Naive thymus-derived CD4-positive, alpha-beta T cell (primary cell): ENCODE measurements at places on chromosomes 7 and 10.

GRCh38 chr7:73976761-73977618 is 51.0 kb upstream of the ELN start:
- no peak for DNase-seq
- no peak overlapping the region for H3K27ac ChIP-seq
- H3K4me3 ChIP-seq = no peak overlapping the region
- H3K4me1 ChIP-seq = no peaks in the 10 kb centered on the region
- no peaks in the 10 kb centered on the region for H3K27me3 ChIP-seq

DNA sequence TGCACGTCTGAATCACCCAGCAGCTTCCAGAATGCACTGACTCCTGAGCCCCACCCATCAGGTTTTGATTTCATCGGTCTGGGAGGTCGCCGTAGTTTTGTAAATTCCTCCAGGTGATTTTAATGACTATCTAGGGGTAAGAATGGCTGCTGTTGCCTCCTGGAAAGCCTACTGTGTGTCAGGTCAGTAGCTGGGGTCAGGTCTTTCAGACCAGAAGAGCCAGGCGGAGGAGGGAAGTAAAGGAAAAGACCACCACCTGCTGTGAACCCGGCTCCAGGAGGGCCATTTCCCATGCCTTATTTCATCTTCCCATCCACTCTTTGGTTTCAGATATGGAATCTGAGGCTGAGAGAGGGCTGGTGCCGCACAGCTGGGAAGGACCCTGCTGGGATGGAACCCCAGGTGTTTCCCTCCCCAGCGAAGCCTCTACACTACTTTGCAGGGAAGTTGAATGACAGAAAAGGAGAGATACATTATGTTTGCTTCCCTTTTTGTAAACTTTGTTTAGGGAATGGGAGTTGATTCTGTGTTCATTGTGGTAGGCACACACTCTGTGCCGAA is 19.8 kb downstream of the ADAMTS14 start:
- no peaks in the 10 kb centered on the region for H3K27me3 ChIP-seq
- H3K4me3 ChIP-seq = no peak overlapping the region
- H3K27ac ChIP-seq = no peak overlapping the region
- DNase-seq = no peak

- no peaks in the 10 kb centered on the region for H3K27me3 ChIP-seq
- no peaks in the 10 kb centered on the region for H3K4me1 ChIP-seq
- H3K4me3 ChIP-seq = no peak overlapping the region
- H3K27ac ChIP-seq = no peak overlapping the region
- H3K36me3 ChIP-seq = no peaks in the 10 kb centered on the region
Observed at GRCh38 chr7:112042631-112043030, 163.6 kb downstream of the DOCK4 start.

- no peak for DNase-seq
- H3K27ac ChIP-seq = no peak overlapping the region
- no peak overlapping the region for H3K4me3 ChIP-seq
- no peaks in the 10 kb centered on the region for H3K36me3 ChIP-seq
- H3K27me3 ChIP-seq = no peaks in the 10 kb centered on the region
Observed at GRCh38 chr10:16014469-16014868, 154.2 kb upstream of the MINDY3 start.

DNA sequence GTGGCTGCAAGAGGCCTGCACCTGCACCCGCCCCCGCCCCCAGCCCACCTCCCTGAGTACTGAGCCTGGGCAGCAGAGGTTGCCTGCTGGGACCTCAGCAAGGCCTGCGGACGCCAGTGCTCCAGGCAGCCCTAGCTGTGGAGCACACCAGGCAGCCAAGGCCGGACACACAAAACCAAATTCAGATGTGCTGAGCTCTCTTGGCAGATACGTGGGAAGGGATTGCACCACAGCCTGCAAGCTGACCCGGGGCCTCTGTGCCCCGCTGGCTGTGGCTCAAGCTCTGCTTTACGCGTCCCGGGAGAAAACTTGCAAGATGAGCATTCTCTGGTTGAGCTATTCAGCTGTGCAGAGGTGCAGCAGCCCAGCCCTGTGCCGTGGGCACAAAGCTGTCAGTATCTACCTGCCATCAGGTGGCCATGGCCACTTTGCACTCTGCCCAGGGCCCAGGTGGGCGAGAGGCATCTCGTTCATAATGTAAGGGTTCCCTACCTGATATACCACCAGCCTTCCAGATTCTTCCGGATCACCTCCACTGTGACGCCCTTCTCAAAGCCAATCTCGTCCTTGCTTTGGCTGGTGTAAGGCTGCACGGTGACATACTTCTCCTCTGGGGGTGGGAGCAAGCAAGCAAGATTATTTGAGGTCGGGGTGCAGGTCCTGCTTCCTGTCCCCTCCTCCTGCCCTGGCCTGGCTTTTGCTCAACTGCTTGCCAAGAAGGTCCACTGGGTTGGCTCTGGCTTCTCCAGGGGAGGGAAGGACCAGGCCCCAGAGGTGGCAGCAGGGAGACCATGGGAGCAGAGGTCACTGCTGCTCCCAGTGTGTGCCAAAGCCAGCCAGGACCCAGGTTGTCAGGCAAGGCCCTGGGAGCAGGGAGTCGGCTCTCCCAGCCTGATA is 123.4 kb downstream of the NEURL1 start:
- no peak for DNase-seq
- no peak overlapping the region for H3K4me3 ChIP-seq
- no peak overlapping the region for H3K27ac ChIP-seq
- H3K4me1 ChIP-seq = no peaks in the 10 kb centered on the region
- H3K36me3 ChIP-seq = no peaks in the 10 kb centered on the region

DNA sequence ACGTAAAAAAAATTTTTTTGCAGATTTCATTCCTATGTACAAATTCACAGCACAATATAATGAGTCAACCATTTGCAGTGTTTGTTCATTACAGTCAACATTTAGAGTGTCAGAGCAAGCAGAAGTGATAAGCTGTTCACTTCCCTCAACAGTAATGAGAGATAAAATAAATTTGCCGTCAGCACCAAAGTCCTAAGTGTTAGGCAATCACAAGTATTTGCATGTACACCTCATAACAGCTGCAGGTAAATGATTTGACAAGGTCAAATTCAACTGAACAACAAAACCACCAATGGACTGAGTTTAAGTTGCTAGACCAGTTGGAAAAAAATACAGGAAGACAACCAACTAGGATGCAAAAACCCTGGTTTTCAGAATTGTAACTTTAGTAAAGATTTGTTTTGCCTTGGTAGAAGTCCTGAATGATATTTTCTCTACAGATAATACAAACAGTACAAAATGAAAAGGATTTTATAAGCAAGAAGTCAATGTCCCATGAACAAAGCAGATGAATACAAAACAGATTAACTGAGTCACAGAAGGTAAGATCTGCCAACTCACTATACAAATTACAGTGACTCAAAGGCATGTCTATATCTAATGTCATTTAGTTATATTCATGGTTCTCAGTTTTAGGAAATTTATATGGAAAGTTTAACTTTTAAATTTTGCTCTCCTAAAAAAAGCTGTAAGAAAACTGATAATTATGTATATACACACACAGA is 10.4 kb downstream of the RAPGEF5 start:
- DNase-seq = no peak
- no peak overlapping the region for H3K4me3 ChIP-seq
- H3K27me3 ChIP-seq = no peaks in the 10 kb centered on the region
- H3K27ac ChIP-seq = no peak overlapping the region
- H3K4me1 ChIP-seq = no peaks in the 10 kb centered on the region

GRCh38 chr7:138843632-138844580 is 45.9 kb upstream of the ATP6V0A4 start:
- DNase-seq = no peak
- no peak overlapping the region for H3K27ac ChIP-seq
- no peaks in the 10 kb centered on the region for H3K27me3 ChIP-seq
- no peak overlapping the region for H3K4me3 ChIP-seq
- no peaks in the 10 kb centered on the region for H3K4me1 ChIP-seq
- H3K36me3 ChIP-seq = no peaks in the 10 kb centered on the region

DNA sequence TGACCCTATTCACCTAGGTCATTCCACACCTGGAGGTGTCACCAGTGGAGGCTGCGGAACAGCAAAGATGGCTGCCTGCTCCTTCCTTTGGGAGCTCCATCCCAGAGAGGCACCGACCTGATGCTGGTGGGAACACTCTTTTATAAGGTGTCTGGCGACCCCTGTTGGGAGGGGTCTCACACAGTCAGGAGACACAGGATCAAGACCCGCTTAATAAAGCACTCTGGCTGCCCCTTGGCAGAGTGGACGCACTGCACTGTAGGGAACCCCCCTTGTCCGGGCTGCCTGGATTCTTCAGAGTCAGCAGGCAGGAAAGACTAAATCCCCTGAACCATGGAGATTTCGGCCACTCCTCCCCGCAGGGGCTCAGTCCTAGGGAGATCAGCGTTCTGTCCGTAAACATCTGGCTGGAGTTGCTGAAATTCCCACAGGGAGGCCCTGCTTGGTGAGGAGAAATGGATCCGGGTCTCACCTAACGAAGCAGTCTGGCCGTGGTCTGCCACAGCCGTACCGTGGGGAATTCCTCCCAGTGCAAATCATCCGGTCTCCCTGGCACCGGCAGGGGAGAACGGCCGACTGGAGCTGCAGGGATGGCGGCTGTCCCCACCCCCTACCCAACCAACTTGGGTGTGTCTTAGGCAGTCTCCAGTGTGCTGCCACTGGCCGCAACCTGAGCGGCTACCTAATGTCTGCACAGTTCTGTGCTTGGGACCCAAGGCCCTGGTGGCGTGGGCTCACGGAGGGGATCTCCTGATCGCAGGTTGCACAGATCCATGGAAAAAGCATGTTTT is 66.1 kb downstream of the LSMEM1 start:
- H3K27ac ChIP-seq = no peak overlapping the region
- no peaks in the 10 kb centered on the region for H3K27me3 ChIP-seq
- no peak for DNase-seq
- H3K36me3 ChIP-seq = no peaks in the 10 kb centered on the region
- H3K4me3 ChIP-seq = no peak overlapping the region

DNA sequence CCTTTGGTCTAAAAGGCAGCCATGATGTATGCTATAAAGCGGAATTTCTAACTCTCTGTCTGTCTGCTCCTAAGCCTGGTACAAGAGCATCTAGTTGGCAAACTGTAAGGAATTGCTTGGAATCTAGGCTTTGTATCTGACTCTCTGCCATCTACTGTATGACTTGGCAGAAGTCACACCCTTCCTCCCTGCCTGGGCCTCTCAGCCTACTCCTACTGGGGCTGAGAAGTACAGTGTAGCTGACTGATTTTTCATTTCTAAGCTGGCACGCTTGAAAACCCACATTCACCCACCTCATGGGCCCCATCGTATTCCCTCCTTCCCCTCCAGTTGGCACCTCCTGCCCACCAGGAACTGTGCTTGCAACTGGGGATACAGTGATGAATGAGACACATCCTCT is 435.2 kb downstream of the PLXNA4 start:
- no peaks in the 10 kb centered on the region for H3K4me1 ChIP-seq
- no peak overlapping the region for H3K4me3 ChIP-seq
- H3K27me3 ChIP-seq = no peaks in the 10 kb centered on the region
- H3K36me3 ChIP-seq = no peaks in the 10 kb centered on the region

- no peaks in the 10 kb centered on the region for H3K36me3 ChIP-seq
- no peak overlapping the region for H3K27ac ChIP-seq
- H3K27me3 ChIP-seq = no peaks in the 10 kb centered on the region
- H3K4me1 ChIP-seq = no peaks in the 10 kb centered on the region
Observed at GRCh38 chr7:113015034-113015645, 71.5 kb downstream of the GPR85 start.

DNA sequence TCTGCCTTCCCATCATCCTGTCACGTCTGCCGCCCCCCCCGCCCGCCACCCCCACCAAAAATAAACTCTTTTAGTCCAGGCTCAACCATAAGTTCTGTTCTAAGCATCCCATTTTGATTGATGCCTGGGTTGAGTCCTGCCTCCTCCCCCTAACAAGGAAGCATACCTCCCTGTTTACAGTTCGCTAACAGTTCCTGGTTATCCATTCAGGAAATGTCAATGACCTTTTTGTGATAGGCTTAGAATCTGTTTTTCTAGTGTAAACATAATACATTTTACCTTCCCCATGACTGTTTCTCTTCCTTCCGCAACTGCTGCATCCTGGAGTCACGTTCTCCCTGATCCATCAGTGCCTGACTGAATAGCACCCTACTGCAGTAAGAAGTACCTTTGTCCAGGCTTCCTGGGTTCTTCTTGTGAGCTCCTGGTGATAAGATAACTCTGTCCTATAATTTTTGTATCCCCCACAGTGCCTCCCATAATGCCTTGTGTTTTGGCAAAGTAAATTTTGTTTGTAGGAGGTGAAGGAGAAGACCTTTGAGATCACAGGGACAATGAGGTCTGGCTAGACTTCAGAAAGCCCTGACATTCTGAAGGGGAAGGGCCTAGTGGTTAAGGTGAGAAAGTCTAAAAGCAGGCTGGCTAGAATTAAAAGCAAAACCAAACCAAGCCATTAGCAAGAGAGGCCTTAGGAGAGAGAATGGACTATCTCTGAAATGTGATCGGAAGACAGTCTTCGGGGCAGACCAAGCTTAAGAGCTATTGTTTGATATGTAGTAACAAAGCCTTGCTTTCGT is 7.3 kb downstream of the AGFG2 start:
- H3K36me3 ChIP-seq = peaks cover 8% of the 10 kb centered on the region
- DNase-seq = no peak
- peak overlapping the region; percentile 7 for H3K4me3 ChIP-seq
- peak overlapping the region; percentile 56 for H3K27ac ChIP-seq
- peaks cover 63% of the 10 kb centered on the region for H3K4me1 ChIP-seq
- H3K27me3 ChIP-seq = no peaks in the 10 kb centered on the region

- H3K4me3 ChIP-seq = no peak overlapping the region
- peak overlapping the region; percentile 38 for H3K27ac ChIP-seq
- DNase-seq = no peak
- H3K4me1 ChIP-seq = peaks cover 19% of the 10 kb centered on the region
- no peaks in the 10 kb centered on the region for H3K27me3 ChIP-seq
Observed at GRCh38 chr7:134643131-134643530, 3.5 kb upstream of the BPGM start.

DNA sequence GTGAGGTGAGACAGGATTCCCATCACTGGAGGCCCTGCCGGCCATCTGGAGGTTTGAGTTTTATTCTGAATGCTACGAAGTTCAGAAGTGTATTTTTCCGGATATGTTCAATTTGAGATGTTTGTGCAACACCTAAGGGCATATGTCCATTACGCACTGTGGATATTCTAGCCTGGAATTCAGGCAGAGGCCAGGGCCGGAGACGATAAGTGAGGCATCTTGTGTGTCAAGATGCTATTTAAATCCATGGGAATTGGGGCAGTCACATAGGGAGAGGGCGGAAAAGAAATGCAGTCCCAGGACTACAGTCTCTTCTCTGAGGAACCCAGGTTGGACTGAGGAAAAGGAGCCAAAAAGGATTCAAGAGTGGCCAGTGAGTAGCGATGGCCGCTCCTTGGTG is 1.9 kb upstream of the SUV39H2 start:
- H3K27ac ChIP-seq = no peak overlapping the region
- H3K4me3 ChIP-seq = no peak overlapping the region
- H3K36me3 ChIP-seq = no peaks in the 10 kb centered on the region
- no peak for DNase-seq
- no peaks in the 10 kb centered on the region for H3K27me3 ChIP-seq
- peaks cover 4% of the 10 kb centered on the region for H3K4me1 ChIP-seq

DNA sequence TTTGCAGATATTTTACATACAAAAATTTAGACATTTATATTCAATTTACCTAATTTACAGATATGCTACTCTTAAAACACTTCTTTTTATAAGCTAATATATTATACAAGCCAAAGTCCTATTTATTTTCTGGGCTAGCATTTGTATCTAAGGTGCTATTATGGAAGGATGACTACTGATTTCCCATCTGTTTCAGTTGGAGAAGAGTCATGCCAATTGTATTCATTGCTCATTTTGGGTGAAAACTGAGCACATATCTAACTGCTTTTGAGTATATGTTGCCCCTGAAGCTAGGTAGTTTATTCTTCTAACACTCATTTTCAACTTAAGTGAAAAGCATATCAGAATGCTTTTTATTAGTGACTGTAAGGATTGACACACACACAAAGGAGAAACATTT is 172.9 kb downstream of the CDK14 start:
- no peaks in the 10 kb centered on the region for H3K36me3 ChIP-seq
- H3K4me1 ChIP-seq = no peaks in the 10 kb centered on the region
- no peak overlapping the region for H3K4me3 ChIP-seq
- H3K27ac ChIP-seq = no peak overlapping the region
- no peak for DNase-seq
- H3K27me3 ChIP-seq = no peaks in the 10 kb centered on the region
